ENCODE measurements at places on chromosomes 6 and 20.

GRCh38 chr6:73081955-73082354 lies 143.3 kb downstream of the KHDC1L start:
- DNase-seq = no peak

GRCh38 chr20:58078741-58079522 lies 149.5 kb downstream of the ANKRD60 start:
- no peak for DNase-seq

DNA sequence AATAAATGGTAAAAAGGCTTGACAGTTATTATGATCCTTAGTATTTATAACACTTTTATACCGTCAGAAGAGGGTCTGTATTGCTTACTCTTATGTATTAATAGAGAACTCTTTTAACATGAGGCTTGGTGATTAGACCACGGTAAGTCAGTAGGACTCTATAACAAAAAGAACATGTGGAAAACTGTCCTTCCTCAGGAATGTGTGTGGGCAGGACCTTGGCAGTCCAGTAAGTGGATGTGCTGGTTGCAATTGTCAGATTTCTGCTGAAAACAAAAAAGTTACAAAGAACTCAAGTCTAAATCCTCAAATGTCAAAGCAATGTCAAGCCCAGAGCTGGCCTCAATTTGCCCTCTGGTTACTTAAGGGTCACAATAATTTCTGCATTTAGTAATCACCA lies 81.1 kb downstream of the PLCG1 start:
- DNase-seq = no peak

- peak; percentile 15 for DNase-seq
Observed at GRCh38 chr20:51400051-51400926, 142.2 kb downstream of the NFATC2 start.

DNA sequence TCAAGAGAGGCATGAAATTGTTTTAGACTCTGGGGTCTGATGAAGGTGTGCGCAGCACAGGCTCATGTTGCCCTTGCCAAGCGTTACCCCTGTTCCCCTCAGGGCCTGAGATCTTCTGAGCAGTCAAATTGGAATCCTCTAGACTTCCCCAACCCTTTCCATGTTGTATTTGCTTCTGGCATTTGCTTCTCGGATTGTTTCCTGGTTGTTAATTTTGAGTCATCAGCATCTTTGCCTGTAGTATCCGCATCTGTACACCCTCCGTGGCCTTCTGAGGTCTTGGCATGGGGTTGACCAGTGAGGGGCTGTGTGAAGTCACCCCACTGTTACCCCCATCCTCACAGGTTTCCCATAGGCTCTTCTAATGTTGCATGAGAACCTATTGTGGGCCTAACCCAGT lies 40.9 kb downstream of the SLC24A3 start:
- no peak for DNase-seq

- DNase-seq = no peak
Observed at GRCh38 chr6:166988674-166989201, 10.5 kb upstream of the CEP43 start.

DNA sequence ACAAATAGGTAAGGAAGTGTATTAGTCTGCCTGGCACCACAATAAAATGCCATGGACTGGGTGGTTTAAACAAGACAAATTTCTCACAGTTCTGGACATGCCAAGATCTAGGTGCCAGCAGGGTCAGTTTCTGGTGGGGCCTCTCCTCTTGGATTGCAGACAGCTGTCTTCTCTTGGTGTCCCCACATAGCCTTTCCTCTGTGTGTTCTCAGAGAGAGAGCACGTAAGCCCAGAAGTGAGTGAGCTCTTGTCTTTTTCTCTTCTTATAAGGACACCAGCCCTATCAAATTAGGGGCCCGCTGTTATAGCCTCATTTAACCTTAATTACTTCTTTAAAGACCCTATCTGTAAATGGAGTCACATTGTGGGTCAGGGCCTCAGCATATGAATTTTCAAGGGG lies 28.3 kb downstream of the SMPDL3A start:
- DNase-seq = no peak

- no peak for DNase-seq
Observed at GRCh38 chr20:53623134-53623453, 29.5 kb upstream of the ZNF217 start.

DNA sequence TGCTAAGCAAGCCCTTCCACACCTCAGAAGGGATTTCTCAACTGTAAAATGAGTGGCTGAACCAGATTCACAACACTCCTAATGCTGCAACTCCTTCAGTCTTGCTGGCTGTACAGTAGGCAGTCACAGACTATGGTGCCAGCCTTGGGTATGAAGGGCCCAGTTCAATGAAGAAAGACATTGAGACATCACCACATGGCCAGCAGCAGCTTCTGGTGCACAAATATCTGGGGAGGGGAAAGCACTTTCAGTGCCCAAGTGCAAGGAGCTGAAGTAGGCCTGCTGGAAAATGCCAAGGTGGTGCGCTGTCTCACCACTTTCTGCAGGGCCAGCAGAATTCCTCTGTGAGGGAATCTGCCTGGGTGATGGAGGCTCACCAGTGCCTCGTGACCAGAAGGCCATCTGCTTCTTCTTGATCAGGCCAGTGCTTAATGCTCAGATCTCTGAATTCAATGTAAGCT lies 1.8 kb downstream of the PLA2G7 start:
- no peak for DNase-seq

GRCh38 chr6:163333701-163334663 lies 80.5 kb upstream of the QKI start:
- no peak for DNase-seq

GRCh38 chr20:36929691-36930090 lies 21.8 kb downstream of the SAMHD1 start:
- DNase-seq = no peak

DNA sequence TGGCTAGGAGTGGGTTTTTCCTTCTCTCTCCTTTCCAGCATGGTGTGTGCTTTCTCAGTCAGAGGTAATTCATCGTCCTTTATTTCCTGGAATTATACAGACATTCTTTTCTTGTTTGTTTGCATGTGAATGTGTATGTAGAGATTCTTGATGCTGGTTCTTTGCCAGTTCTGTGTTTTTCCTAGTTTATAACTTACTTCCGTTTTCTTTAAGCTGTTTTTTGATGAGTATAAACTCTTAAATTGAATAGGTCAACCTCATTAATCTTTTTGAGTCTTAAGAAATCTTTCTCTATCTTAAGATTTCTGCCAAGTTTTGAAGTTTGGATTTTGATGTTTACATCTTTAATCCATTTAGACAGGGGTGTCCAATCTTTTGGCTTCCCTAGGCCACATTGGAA lies 38.7 kb downstream of the IGF2R start:
- no peak for DNase-seq

DNA sequence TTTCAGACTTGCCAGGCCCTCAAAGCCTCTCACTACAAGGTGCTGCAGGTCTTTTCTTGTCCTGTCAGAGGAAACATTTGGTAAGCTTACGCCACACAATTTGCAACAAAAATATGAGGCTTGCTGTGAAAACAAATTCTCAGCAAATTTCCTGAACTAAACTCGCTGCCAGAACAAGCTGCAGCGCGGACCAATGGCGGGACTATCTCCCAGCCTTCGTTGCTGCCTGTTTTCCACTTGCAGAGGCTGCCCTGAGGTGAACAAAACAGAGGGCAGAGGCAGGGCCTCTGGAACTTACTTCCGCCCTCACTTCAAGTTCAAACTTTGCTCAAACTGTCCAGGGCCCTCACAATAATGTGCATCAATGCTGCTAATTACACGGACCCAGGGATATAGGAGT lies 12.4 kb downstream of the UQCC2 start:
- DNase-seq = no peak

DNA sequence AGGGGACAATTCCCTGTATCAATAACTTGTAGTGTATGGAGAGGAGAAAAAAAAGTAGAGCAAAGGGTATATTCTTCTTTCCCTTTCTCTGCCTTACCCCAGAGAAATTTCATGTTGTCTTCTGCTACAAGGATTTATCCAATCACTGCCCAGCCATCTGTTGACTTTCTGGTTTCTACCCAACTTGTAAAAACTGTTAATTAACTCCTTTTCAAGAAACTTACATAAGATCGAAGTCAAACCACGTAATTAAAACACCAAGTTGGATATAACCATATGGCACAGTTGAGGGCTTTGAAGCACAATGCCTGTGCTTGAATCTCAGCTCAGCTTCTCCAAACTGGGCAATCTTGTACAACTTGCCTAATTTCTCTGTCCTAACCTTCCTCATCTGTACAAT lies 99.5 kb downstream of the MAN1A1 start:
- no peak for DNase-seq

DNA sequence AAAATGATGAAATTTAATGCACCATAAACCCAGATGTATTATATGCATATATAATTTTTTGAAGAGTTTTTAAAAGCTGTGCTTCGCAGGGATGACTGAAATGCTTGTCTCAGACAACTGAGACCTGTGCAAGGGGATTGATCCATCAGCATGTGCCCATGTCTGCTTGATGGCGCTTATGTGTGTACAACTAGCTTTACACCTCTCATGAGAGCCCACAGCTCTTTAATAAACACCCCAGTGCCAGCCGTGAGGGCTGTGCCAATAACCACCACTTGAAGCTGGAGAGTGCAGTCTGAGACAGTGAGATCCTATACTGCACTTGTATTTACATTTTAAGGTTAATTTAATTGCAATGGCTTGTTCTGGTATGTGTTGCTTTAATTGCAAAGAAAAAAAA lies 225.5 kb downstream of the BCKDHB start:
- no peak for DNase-seq

- peak; percentile 79 for DNase-seq
Observed at GRCh38 chr6:109094416-109095035, at the start of gene SESN1. TSS of gene SESN1 (minus strand) at chr6:109094846. CDS start at chr6:109094073, 773 bp downstream.

DNA sequence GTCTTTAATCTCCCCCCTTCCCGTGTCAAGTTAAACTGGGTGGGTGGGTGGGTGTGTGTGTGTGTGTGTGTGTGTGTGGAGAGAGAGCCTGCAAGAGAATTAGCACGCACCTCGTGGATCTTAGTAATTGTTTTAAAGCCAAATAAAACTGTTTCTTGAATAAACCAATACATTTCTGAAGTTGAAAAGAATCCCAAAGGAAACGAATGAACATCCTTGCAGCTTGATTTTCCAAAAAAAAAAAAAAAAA lies 381 bp upstream of the BICRAL start:
- no peak for DNase-seq

GRCh38 chr20:57478176-57478575 lies 46.8 kb downstream of the CTCFL start:
- DNase-seq = no peak

DNA sequence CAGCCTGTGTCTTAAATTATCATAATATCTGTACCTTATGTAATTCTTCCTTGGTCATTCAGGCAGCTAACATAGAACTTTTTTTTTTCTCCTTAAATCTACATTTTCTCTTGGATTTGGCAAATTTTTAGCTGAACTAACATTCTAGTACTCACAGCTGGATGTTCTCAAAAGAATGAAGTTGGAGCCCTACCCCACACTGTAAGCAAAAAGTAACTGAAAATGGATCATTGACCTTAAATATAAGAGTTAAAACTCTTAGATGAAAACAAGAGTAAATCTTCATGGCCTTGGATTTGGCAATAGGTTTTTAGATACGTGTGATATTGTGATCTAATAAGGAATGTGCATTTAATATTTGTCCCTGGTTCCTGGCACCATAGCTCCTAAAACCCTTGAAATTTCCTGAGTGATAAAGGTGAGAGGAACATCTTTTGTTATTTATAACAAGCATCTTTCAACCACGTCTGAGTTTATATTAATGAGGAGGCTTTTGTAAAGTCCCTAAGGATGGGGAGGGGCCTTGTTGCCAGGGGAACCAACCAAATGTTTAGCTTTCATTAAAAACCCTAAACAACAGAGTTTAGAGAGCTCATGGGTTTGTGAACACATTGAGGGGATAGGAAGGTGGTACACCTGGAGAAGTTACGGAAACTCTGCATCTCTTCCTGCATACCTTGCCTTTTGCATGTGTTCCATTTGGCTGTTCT lies 106.1 kb upstream of the ADGRF4 start:
- DNase-seq = no peak

- no peak for DNase-seq
Observed at GRCh38 chr20:51410586-51411325, 131.8 kb downstream of the NFATC2 start.

DNA sequence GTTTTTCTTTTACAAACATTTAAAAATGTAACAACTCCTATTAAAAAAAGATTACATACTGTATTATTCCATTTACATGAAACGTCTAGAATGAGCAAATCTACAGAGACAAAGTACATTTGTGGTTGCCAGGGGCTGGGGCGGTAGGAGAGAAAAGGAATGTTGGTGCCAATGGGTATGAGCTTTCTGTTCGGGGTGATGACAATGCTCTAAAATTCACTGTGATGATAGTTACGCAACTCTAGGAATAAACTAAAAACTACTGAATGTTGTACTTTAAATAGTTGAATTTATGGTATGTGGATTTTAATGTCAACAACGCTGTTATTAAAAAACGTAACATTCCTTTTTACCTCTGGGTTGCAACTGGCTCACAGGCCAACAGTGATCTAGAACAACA lies 211.1 kb downstream of the GMDS start:
- DNase-seq = no peak

DNA sequence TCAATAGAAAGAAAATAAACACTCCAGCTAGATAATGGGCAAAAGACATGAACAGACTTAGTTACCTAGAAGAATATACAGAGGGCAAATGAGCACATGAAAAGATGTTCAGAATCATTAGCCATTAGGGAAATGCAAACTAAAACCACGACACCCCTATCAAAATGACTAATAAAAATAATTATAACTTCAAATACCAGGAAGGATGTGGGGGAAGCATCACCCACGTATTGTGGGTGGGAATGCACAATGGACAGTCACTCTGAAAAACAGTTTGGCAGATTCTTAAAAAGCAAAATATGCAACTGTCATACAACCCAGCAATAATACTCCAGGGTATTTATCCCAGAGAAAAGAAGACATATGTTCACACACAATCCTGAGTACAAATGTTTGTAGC lies 92.6 kb downstream of the DLL1 start:
- no peak for DNase-seq

DNA sequence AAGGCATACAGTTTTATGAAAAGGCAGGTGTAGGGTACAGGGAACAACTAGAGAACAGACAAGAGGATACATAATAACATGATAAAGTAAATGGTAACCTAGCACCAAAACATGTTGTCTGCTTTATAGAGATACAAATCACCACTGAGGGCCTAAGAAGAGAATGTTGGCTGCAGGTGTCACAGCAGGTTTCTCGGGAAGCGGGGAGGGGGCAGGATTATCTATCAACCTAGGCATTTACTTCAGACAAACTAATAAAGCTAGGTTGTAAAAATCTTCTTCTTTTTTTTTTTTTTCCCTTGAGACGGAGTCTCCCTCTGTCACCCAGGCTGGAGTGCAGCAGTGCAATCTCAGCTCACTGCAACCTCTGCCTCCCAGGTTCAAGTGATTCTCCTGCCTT lies 22.7 kb downstream of the PIM1 start:
- DNase-seq = no peak

- no peak for DNase-seq
Observed at GRCh38 chr20:219290-220115, 7.6 kb upstream of the DEFB129 start.

GRCh38 chr6:13579911-13580310 lies 5.5 kb downstream of the SIRT5 start:
- DNase-seq = no peak

- no peak for DNase-seq
Observed at GRCh38 chr6:121516331-121516730, 80.9 kb downstream of the GJA1 start.
